T-helper 1 cell (primary cell): ENCODE measurements at places on chromosomes 3 and 15.

GRCh38 chr15:74528876-74529275, 12.1 kb upstream of the ARID3B start:
- no peak for DNase-seq

- no peak for DNase-seq
Measured at GRCh38 chr15:35549567-35549966, 3.6 kb upstream of the DPH6 start.

DNA sequence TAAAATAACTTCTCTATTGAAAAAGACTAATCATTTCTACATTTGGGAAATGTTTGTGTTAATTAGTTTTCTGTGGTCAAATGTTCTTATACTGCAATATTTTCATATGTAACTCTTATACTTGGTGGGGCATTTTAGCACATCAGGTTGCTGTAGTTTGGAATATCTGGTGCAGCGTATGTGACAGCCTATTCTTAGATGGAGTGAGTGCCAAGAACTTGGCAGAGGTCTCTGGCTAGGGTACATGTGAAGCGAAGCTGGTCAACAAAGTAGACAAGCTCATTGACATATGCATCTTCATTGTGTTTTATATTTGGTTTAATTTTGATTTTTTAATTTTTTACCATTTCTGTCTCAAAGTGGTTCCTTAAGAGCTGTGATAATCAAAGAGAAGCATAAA, 53.2 kb downstream of the CHAC1 start:
- no peak for DNase-seq

DNA sequence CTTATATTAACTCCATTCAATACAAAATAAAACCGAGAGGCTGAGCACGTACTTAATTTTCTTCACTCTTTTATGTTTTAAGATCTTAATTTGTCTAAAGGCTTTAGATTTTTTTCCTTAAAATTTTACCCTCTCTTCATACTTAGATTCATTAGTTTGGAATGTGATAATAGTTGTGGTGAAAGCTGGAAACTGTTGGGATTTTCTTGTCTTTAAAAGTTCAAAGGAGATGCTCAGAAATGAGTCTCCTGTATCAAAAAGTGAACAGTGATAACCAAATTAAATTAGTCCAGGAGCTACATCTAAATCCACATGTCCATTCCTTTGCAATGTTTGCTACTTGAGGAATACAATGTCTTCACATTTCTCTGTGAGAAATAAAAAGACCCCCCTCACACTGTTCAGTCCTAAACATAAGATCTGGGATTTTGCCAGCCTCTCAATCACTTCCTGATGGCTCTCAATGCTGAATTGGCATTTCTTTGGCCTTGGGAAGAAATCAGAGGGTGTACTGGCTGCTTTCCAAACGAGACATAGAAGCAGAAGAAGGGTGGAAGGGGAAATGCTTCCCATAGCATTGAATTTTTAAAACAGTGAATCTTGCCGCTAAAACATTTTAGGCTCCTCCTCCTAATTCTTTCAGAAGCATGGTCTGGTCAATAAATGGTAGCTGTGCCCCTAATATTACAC, 245.0 kb downstream of the SHOX2 start:
- no peak for DNase-seq

GRCh38 chr15:92533298-92533697, 122.3 kb downstream of the FAM174B start:
- DNase-seq, result no peak
